ENCODE measurements at places on chromosomes 6 and 20. TPM values are rescaled to one million over a fixed set of nuclear protein-coding genes. Genes with fewer than 3 reads are reported as not detected.

- DNase-seq = peak; percentile 86
Observed at GRCh38 chr20:36460648-36461599, 80.4 kb upstream of the MYL9 start.

TRAPPC3L gene
- not detected for total RNA-seq

DNA sequence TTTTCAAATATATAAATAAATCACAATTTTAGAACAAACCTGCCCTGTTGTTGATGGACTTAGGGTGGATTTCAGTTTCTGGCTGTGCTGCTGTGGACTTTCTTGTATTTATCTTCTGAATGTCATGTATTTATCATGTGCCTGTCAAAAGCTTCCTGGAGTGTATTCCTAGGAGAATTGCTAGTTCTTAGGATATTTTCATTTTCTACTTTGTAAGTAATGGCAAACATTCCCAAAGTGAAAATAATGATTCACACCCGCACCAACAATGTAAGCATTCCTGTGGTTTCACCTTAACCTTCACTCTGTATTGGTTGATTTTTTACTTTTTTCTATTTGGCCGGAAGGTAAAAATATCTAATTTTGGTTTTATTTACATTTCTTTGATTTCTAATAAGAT lies 387.8 kb downstream of the SMOC2 start:
- no peak for DNase-seq

RRAGD gene
- 20.2 TPM for total RNA-seq

OTOR gene
- total RNA-seq = not detected

DNA sequence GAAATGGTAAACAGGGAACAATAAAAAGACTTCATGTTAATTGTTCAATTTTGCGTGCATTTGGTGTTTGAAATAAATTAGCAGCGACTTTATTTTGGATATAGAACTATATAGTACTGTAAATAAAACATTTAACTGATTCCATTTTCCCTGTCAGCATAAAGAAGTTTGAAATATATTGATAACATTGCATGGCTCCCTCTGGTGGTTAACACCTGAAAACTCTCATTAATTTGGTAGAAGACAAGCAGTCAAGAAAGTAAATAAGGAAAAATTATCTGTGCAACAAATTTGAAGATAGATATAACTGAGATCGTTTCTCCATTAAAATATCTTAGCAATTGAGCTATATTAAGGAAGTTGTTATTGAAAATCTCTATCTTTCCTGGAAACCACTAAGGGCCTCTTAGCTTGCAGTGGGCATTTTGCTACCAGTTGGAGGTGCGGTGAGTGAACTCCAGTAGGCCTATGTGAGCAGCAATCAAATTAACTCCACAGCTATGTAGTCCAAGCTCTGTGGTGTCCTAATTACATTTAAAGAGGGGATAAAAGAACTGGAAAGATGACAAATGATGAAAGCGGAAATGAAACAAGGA lies 435.7 kb upstream of the FKBP1C start:
- no peak for DNase-seq

GRCh38 chr6:140601021-140601808 lies 1226.8 kb upstream of the CITED2 start:
- no peak for DNase-seq

DNA sequence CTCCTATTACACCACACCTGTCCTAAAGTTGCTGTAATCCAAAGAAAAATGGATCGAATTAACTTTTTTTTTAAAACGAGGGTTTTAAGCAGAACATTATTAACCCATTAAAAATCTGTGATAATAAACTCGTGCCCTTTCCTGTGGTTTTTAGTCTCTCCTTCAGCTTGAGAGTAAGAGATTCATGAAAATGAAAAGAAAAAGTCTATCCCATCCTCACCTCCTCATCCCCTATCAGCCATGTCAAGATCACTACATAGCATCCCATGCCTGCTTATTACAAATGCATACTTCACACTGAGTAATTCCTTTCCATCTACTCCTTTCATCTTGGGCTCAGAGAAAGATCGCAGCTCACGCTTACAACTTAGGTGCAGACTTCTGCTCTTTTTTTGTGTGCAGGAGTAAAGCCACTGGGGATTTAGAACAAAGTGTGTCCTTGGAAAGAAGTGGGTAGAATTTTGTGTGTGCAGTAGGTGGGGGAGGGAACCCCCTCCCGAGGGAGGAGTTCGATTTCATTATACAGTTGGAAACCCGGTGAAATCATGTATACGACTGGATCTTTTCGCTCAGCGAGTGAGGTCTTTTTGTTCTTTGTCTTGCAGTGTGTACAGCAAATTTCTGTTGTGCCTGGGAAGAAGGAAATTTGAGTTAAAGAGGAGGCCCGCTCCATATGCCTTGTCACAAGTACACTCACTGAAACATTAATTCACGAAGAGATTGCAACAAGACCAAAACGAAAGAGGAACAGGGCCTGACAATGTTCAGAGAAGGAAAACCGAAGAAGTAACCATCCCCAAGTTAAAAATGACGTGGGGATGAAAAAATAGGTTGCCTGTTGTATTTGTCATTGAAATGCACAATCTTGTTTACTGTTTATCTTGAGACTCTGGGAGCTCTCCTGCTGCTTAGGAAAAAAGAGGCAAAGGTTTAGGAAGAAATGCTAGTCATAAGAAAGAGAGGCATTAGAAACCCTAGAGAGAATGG lies 146.5 kb upstream of the ZNF217 start:
- no peak for DNase-seq

DCBLD1 gene
- total RNA-seq = 1.0 TPM

DNA sequence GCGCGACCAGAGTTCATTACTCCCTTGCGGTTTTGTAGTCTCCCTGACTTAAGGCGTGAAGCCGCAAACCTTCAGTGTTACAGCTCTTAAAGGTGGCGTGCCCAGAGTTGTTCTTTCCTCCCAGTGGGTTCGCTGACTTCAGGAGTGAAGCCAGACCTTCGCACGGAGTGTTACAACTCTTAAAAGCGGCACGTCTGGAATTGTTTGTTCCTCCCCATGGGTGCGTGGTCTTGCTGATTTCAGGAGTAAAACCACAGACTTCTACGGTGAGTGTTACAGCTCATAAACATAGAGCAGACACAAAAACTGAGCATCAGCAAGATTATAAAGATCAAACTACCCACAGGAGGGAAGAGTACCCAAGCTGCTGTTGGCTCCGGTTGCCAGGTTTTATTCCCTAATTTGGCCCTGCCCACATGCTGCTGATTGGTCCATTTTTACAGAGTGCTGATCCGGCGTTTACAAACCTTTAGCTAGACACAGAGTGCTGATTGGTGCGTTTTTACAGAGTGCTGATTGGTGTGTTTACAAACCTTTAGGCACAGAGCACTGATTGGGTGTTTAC lies 10.4 kb downstream of the TMEM14C start:
- no peak for DNase-seq

DNA sequence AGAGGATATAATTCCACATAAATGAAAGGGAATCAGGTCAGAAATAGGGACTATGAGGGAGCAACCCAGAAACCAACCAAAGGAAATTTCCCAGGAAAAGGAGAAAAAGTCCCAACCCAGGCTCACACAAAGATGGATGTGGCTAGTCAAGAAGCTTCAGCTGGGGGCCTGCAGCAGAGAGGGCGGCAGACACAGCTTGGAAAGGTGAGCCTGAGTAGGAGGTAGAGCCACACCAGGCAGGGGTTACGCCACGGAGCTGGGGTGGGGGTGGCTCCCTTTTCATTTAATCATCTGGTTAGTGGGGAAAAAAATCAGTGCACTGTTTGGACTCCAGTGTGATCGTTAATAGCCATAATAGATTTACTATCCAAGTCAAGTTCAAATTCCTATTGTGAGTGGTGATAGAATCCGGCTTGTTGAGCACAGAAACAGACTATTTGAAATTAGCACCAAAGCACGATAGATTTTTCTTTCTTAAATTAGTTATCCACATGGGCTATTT lies 220.6 kb downstream of the TPBG start:
- DNase-seq = no peak

DNA sequence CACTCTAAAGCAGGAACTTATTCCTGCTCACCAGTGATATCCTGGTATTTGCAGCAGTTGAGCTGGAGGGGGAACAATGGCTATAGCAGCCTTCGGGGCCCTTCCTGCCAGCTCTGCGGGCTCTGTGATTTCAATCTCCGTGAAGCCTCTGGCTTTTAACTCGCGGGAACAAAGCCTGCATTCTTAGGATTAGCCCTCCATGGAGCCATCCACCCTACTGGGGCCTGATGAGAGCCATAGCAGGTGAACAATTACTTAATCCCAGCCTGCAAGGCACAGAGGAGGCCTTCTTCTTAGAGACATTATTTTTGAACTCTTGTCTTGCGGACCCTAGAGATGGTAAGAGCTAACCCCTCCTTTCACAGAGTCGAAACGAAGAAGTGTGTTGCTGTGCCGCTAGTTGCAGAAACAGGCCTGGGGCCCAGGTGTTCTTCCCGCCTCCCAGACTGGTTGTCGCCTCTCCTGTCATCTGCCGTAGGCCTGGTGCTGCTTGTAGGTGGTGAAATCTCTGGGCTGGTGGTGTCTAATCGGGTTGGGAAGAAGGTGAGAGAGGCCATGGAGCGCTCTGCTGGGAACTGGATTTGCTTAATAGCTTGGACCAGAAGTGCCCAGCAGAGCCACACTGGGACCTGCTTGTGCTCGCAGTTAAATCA lies 9.7 kb downstream of the GHRH start:
- no peak for DNase-seq

DNA sequence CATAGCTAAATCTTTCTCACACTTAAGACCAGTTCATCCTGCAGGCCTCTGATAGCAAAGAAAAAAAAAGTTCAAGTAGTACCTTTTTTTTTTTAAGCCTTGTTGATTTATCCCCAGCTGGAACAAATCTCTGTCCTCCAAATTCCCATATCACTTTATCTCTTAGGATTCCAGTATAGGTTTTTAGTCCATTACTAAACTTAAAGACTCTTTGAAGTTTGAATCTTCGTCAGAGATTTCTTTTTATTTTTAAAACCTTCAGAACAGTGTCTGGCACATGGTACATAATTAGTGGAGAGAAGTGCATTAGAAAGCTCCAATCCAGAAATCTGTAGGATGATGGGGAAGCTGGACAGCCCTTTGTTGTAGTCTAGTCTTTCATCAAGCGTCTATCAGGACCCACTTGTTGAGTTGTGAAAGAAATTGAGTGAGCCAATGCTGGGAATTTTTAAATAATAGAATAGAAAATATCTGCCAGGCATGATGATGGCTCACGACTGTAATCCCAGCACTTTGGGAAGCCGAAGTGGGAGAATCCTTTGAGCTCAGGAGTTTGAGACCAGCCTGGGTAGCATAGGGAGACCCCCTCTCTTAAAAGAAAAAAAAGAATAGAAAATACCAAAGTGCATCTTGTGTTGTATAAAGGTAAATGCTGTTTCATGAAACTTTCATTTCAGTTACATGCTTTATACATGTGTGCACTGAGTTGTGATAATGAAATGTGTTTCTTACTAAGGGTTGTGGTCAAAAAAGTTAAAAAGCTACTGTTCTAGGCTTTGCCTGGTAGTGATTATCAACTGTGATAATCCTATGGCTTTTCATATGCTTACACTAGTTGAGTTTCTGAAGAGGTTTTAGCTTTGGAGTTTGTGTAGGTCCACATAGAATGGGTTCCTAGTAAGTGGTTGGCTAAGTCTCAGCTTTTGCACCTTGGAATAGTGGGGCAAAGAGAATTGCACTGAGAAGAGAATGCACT lies 3.2 kb downstream of the NFYA start:
- no peak for DNase-seq

MICB gene
- total RNA-seq = 35.2 TPM

- no peak for DNase-seq
Observed at GRCh38 chr6:32643904-32644303, 6.7 kb downstream of the HLA-DQA1 start.

GPR63 gene
- total RNA-seq = 1.3 TPM

GRCh38 chr6:143125455-143125854 lies 64.8 kb downstream of the AIG1 start:
- no peak for DNase-seq

- no peak for DNase-seq
Observed at GRCh38 chr6:154164397-154164796, 125.4 kb downstream of the OPRM1 start.

DNA sequence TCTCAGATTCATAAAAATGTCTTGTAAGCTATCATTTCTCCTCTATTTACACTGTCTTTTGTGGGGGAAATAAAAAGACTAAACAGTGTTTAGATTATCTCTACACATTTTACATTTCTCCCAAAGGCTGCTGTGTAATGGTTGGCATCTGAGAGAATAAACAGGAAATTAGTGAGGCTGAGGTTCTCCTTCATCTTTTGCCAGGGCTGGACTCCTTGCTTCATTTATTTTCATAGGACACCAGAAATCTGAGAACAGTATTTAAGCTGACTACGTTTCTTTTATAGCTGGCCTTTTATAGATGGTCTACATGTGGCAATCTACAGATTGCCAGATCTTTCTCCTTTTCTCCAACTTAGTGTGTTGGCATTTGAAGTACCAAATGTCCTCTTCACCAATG lies 41.5 kb downstream of the PLCB4 start:
- DNase-seq = no peak

DNA sequence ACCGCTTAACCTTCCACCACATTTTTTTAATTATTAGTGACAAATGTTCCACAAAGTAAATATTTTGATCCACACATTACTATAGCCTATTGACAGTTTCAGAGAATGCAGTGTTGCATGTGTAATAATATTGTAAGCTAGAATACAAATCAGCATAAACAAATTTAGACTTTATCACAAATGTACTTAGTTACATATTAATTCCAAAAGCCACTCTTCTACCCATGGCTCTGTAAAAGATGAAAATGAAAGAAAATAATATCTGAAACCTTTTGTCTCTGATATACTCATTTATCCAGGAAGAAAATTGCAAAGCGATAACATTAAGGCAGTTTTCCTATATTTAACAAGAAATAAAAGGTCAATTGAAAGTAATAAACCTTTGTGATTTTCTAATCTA lies 954.0 kb upstream of the MAN1A1 start:
- no peak for DNase-seq

- DNase-seq = no peak
Observed at GRCh38 chr20:2729791-2730190, 37.2 kb downstream of the EBF4 start.

DNA sequence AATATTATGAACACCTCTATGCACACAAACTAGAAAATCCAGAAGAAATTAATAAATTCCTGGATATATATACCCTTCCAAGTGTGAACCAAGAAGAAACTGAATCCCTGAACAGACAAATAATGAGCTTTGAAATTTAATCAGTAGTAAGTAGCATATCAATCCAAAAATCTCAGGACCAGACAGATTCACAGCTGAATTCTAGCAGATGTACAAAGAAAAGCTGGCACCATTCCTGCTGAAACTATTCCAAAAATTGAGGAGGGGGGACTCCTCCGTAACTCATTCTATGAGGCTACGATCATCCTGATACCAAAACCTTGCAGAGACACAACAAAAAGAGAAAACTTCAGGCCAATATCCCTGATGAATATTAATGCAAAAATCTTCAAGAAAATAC lies 67.0 kb upstream of the PDE7B start:
- DNase-seq = no peak

DNA sequence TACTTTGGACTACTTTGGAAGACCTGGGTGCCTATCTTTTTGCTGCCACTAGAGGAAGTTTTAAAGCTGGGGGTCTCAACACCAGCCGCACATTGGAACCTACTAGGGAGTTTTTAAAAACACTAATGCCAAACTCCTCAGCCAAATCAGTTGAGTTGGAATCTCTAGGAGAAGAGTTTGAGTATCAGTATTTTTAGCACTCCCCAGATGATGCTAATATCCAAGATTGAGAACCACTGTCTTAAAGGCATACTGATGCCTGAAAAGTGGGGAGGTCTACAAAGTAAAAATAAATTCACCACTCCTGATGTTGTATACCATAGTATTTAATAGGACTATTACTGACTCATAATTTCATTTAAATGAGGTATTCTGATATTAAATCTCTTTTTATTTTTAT lies 62.9 kb upstream of the COL21A1 start:
- DNase-seq = no peak

Measured in activated naive CD4-positive, alpha-beta T cell treated with anti-CD3 and anti-CD28 coated beads, Interleukin-2, amount 50 U/mL, for 72 hours (primary cell).